ENCODE measurements at places on chromosomes 4 and X.

DNA sequence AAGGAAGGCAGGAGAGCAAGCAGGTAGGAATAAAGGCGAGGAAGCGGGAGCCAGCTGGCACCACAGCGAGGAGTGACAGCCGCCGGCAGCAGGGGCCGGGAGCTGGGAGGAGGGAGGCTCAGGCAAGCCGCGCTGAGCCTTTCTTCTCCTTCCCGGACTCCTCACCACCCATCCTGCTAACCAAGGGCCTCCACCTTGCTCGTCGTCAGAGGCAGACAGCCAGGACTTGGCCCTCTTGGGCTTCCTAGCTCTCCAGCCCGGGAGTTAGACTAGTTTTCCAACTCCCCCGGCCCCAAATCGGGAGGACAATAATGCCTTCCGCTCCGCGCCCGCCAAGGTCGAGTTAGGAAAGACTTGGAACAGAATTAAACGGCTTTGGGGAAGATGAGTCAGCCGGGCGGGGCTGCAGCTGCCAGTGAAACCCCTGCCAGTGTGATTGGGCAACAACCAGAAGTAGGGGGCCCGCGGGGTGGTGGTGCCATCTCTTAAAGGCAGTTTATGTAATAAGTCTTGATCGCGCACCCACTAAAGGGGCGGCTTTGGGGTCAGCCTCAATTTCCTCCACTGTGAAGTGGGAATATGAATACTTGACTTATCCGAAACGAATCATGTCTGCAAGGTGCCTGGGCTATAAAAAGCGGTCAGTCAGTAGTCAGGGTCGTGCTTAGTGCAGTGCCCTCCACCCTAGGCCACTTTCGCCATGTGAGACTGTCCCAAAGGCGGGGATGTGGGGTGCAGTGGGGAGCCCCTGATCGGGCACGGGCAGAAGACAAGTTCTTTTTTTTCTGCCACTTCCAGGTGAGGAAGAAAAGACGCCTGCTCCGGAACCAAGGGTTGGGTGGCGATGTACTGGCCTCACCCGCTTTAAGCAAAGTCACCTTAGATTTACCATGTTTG lies 6.7 kb upstream of the HSD17B10 start:
- no peak for DNase-seq

- no peak for DNase-seq
Measured at GRCh38 chr4:187603093-187604025, 392.2 kb upstream of the ZFP42 start.

DNA sequence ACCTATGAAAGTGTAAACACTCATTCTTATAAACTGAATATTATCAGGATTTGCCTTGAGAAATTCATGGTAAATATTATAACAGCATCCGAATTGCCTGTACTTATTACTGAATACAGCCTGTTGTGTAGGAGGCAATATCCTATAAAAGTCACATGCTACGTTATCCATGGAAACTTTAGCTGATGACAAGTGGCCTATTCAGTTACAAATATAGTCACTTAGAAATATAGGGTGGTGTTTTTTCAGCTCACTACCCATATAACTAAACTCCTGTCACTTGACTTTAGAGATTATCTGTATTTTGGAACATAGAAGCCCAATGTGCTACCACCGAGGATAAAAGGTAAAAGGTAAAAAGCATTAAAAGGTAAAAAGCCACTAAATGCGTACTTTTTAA lies 493.4 kb downstream of the INPP4B start:
- DNase-seq = no peak

GRCh38 chr4:179071131-179071530 lies 1628.9 kb upstream of the AGA start:
- peak; percentile 28 for DNase-seq

GRCh38 chrX:31870267-31870666 lies 798.4 kb upstream of the FTHL17 start:
- DNase-seq = no peak

- DNase-seq = no peak
Measured at GRCh38 chrX:154352466-154352865, 22.0 kb downstream of the FLNA start.

DNA sequence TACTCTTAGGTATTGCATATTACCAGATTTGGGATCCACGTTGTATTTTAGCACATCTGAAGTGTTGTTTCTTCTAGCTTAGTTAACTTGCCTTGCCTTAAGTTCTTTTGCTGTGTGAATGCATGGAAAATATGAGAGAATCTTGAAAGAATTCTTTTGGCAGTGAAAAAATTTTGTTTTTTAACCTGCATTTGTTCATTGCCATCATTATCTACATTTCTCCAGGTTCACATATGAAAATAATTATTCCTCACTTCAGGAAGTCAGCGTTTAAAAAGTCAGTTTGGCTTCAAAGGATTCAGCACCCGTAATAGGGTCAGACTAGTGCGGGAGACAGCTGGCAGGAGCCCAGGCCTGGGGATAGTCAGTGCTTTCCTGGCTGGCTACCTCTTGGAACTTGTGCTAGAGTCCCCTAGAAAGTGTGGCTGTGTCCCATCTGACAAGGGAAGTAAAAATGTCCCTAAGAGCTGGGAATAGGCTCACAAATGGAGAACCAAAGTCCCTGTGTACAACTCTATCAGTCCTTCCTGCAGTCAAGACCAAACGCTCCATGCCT lies 251.9 kb upstream of the KLF3 start:
- no peak for DNase-seq

DNA sequence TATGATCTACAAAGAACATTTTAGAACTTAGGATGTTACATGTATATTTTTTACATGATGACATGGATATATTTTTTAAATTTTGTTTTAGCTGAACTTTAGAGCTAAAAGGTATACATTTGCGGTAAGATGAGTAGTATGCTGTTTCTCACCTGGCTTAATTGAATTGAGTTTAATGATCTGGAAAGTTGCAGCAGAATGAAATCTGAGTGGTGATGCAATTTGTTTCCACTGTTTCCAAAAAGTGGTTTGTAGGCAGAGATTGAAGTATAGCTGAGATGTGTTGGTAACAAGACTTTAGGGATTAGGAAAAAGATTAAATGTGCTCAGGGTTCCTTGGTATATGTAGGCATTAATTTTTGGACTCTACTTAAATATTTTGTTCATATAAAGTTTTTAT lies 68.1 kb downstream of the HPF1 start:
- no peak for DNase-seq

GRCh38 chr4:47763279-47763678 lies 74.6 kb downstream of the CORIN start:
- DNase-seq = no peak
